ENCODE measurements at places on chromosomes 16 and 17.

DNA sequence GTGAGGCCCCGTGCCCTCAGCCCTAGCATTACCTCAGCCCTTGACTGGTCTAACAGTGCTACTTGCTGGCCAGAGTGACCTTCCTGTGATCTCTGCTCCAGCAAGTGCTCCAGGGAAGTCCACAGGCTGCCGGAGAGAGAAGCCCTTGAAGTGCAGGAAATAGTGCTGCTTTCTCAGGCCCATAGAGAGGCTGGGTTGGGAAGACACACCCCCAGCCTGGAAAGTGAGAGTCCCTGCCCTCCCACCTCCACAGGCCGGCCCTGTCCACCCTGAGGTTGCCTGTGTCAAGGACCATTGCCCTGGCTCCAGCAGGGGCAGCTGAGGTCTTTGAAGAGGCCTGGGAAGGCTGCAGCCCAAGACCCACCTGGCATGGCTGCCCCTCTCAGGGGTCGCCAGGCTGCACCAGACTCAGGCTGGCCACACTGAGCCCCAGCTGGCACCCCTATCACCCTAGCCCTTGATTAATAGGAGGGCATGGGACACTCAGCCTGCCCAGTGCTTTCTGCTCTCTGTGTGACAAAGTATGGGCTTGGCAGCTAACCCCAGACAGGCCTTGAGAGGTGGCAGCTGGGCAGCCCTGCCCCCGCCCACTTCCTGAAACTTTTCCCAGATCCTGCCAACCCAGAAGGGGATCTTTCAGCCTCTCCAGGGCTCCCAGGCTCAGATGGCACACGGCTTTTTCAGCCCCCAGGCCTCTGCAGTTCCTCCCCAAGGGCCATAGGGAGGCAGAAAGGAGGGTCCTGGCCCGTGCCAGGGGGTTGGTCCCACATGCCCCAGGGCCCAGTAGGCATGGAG, 21.7 kb downstream of the ATP6V0D1 start:
- DNase-seq = no peak

GRCh38 chr16:65509172-65509571, 387.3 kb upstream of the CDH11 start:
- DNase-seq = no peak

DNA sequence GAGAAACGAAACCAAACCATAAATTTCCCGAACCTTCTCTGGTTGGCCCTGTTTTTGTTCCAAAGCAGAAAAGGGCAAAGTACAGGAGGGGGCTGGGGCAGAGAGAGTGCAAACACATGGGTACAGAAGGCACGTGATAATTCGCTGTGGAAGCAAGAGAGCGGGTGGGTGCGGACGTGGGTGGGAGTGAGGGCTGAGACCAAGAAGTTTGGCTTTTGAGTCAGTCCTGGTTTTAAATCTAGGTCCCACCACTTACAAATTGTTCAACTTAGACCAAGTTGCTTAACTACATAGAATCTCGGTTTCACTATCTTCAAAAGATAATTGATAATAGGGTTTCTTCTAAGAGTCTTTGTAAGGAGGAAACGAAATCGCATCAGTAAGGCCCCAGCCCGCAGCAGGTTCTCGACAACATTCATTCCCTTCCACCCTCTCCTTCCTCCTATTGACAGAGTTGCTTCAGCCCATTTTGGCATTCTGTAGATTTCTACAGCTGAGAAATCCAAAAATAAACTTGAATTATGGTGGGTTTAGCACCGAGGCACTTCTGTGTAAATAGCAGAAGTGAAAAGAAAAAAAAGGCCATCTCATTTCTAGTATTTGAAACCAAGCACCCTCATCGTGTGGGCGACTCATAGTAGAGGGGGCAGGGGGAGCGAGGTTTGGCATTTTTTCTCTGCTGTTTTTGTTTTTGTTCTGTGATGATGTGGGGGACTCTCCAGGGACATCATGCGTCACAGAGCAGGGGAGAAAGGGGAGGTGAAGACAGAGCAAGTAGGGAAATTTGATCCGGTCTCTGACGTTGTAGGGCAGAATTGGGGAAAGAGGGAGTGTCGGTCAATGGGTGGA, 33.6 kb upstream of the CCR7 start:
- no peak for DNase-seq

DNA sequence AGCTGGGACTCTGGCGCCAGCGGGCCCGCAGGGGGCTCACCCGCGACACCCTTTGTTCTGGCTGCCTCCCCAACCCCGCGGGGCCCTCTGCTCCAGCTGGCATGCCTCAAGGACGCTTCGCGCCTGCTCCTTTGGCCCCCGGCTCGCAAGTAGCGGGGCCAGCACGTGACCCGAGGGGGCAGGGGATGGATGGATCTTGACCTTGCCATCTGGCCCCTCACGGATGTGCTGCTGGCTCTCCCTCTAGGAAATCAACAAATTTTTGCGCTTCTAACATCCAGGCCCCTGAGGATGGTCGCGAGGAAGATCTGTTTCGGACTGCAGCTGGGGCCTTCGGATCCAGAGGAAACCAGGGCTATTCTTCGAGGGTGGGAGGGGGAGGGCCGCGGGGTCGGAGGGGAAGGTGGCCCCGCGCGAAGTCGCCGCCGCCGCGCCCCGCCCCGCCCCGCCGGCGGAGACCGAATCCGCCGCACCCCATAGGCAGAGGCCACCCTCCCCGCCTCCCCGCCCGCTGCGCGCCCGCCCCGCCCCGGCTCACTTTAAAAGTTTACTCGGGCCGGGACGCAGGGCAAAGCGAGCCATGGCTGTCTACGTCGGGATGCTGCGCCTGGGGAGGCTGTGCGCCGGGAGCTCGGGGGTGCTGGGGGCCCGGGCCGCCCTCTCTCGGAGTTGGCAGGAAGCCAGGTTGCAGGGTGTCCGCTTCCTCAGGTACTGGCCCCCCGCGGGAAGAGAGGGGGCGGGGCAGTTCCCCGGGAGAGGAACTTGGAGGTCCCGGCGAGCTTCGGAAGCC, at the start of gene ACSF2:
ACSF2 (plus strand) TSS at position 537 of the 790 bp plus-strand sequence; CDS start at position 581, 44 bp downstream.
- no peak for DNase-seq

- DNase-seq = no peak
Observed at GRCh38 chr16:28477311-28477920, 5.3 kb upstream of the NPIPB7 start.

GRCh38 chr16:13291591-13292333, 390.4 kb downstream of the SHISA9 start:
- no peak for DNase-seq

DNA sequence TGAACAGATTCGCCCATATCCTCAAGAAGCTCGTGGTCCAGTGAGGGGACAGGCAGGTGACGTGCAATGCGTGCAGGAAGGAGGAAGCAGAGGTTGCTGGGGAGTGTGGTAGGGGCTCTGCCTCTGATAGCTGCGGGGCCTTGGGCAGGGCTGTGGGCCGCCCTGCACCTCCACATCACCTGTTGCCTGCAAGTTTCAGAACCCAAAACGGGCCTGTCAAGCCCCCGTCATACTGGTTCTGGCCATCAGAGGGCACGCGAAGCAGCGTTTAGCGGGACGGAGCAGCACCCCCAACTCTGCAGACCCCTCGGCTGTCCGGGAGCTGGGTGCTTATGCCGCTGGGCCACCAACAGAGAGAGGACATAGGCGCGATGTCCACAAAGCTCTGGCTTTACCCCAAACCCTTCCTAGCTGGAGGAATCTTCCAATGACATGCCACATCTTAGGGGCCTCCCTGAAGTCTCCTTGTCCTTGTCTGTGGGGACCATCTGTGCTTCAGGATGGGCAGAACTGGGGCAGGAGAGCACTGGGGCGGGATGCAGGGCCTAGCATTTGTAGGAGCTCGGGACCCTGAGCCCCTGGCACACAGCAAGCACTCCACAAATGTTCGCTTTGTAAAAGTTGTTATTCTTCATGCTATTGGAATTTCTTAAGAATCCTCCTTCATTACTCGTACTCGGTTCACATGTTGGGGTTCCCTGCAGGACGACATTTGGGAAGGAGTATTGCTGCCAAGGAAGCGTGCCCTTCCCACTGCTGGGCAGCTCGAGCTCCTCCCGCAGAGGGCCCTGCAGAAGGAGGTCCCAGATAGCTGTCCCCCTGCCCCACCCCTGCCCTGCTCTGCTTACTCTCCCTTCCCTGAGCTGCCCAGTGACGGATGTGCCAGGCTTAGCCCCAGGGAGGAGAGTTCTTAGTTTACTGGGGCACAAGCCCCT, 64.3 kb downstream of the CNGB1 start:
- no peak for DNase-seq

- DNase-seq = peak; percentile 13
Observed at GRCh38 chr17:9644910-9645751, at the start of gene USP43. Gene USP43 (plus strand): TSS chr17:9645517. CDS start chr17:9645633, 116 bp downstream.

GRCh38 chr17:7460850-7461660, 16.2 kb downstream of the CHRNB1 start:
- DNase-seq = no peak
